CD4-positive, alpha-beta memory T cell (primary cell): ENCODE measurements at places on chromosomes 11 and 22. TPM values are rescaled to one million over a fixed set of nuclear protein-coding genes. Genes with fewer than 3 reads are reported as not detected.

KRTAP5-11 gene
- not detected for total RNA-seq

ARHGAP8 gene
- total RNA-seq = 0.67 TPM

GGT1 gene
- total RNA-seq = 27.1 TPM

SERPING1 gene
- not detected for total RNA-seq

CARS1 gene
- 80.3 TPM for total RNA-seq

OR4B1 gene
- total RNA-seq = not detected

DEUP1 gene
- not detected for total RNA-seq

TSPAN32 gene
- total RNA-seq = 41.5 TPM

ZNF215 gene
- total RNA-seq = not detected

MMP8 gene
- not detected for total RNA-seq

BMAL1 gene
- 112 TPM for total RNA-seq
